ELF-1 (cell line): ENCODE measurements at places on chromosomes 11 and 22.

DNA sequence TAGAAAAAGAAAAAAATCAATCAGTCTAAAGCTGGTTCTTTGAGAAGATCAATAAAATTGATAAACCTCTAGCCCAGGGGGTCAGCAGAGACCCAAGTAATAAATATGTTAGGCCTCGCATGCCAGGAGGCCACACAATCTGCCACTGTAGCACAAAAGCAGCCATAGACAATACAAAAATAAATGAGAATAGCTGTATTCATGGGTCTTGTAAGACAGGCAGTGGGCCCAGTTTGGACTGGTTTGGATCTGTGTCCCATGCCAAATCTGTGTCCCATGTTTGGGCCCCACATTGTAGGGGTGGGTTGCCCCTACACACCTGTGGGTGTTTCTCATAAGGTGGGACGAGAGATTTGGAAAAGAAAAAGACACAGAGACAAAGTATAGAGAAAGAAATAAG, 6.6 kb upstream of the PLAAT4 start:
- DNase-seq = no peak

GRCh38 chr11:70628855-70629844, 230.8 kb downstream of the CTTN start:
- no peak for DNase-seq

- DNase-seq = peak; percentile 92
Observed at GRCh38 chr22:21014726-21015465, at the start of gene P2RX6. TSS of gene P2RX6 (plus strand) at chr22:21015165. CDS start at chr22:21015175, 10 bp downstream.

- DNase-seq = no peak
Observed at GRCh38 chr22:48185071-48186055, 1422.9 kb downstream of the TBC1D22A start.

GRCh38 chr11:3860375-3860774, 4.9 kb downstream of the STIM1 start:
- no peak for DNase-seq

- no peak for DNase-seq
Observed at GRCh38 chr11:33747979-33748378, 11.8 kb upstream of the CD59 start.

DNA sequence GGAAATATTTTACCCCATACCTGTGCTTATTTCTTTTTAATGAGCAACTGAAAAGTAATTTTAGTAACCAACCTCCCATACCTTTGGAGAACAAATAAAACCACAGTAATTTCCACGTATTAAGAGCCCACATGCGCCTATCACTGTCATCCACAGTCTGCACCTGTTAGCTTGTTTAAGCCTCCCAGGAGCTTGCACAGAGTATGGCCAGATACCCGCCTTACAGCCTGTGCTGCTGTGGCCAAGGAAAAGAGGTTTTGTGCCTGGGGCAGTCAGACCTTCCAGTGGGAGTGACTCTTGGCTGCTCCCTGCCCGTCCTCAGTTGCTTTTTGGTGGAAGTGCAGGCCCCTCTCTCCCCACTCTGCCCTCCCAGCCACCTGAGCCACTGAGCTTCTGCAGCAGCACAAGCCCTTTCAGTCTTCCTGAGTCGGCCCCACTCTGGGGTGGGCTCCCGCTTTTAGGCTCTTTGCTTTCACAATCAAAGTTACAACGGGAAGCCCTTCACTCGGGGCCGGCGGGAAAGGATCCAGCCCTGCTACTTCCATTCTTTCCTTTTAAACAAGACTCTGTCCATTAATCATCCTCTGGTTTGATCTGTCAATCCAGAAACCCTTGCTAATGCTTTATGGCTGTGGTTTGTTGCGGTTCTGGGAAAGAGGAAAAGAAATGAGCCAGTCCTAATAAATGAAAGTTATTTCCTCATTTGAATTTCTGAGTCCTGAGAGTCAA, 308.8 kb downstream of the TBC1D22A start:
- peak; percentile 42 for DNase-seq
